Stimulated activated CD8-positive, alpha-beta memory T cell treated with anti-CD3 and anti-CD28 coated beads, Interleukin-12 subunit alpha, Interleukin-12 subunit beta, amount 100 ng/mL, for 1 hour (primary cell): ENCODE measurements at places on chromosomes 12 and 14.

GRCh38 chr12:22180705-22181104 is 134.7 kb downstream of the CMAS start:
- DNase-seq: no peak

- DNase-seq: no peak
Observed at GRCh38 chr12:49040364-49040855, 20.2 kb downstream of the KMT2D start.

DNA sequence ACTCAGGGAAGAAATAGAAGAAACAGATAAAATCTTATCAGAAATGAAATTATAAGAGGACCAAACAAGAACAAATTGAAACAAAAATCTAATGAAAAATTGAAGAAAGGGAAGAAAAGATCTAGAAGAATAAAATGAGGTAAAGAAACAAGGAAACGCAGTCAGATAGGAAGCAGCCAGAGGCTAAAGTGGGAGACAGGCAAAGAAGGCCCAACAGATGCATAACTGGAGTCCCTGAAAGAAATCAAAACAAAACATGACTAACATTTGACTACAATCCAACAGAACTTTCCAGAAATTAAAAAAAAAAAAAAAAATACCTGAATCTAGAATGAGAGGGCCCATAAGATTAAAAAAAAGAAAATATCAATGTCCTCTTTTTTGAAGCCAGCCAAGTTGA is 65.6 kb downstream of the AMN start:
- no peak for DNase-seq

DNA sequence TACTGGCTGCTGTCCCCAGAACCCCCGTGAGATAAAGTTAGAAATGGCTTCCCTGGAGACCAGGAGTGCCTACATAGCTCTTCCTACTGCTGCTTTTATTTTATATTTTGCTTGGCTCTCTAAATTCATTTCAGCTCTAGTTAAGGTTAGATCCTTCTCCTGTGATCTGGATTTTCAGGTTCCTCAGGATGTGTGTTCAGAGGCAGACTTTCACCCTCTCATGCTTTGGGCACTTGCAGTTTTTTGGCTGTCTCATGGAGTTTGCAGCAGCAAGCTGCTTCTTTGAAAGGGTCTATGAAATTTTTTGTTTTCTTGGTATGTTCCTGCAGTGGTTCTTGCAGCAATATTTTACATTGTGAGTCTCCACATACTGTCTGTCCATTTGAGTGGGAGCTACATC is 93.3 kb downstream of the ATP23 start:
- no peak for DNase-seq

- DNase-seq: no peak
Observed at GRCh38 chr12:57622293-57623245, 10.4 kb downstream of the B4GALNT1 start.

- DNase-seq: no peak
Observed at GRCh38 chr12:2797721-2798418, 3.1 kb downstream of the FKBP4 start.

GRCh38 chr12:52606581-52607218 is 5.4 kb upstream of the KRT72 start:
- DNase-seq: no peak

DNA sequence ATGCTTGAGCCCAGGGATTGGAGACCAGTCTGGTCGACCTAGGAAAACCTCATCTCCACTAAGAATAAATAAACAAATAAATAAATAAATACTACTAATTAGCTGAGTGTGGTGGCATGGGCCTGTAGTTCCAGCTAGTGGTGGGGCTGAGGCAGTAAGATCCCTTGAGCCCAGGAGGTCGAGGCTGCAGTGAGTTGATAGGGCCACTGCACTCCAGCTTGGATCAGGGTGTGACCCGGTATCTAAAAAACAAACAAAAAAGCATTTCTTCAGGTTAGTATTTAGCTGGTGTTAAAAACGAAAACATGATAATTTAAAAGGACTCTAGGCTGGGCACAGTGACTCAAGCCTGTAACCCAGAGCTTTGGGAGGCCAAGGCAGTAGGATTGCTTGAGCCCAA is 1.2 kb upstream of the FGD4 start:
- no peak for DNase-seq

DNA sequence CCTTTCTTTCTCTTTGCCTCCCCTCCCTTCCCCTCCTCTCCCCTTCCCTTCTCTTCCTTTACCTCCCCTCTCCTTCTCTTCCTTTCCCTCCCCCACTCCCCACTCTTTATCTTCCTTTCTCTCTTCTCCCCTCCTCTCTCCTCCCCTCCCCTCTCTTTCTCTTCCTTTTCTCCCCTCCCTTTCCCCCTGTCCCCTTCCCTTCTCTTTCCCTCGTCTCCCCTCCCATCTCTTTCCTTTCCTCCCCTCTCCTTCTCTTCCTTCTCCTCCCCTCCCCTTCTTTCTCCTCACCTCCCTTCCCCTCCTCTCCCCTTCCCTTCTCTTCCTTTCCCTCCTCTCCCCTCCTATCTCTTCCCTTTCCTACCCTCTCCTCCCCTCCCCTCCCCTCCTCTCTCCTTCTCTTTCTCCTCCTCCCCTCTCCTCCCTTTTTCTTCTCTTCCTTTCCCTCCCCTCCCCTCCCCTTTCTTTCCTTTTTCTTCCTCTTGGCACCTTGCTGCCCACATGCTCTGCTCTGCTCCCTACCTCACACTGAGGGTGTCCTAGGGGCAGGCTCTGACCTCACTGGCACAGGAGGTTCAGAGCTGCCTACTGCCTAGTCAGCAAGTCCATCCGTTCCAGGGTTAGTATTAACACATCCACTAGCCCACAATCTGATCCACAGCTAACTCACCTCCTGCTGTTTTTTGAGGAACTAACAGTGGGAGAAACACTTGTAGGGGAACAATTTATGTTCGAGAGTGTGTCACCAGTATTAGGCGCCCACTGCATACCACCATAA is 101.0 kb downstream of the NUAK1 start:
- no peak for DNase-seq

GRCh38 chr12:8970432-8970831 is 18.9 kb upstream of the KLRG1 start:
- no peak for DNase-seq

DNA sequence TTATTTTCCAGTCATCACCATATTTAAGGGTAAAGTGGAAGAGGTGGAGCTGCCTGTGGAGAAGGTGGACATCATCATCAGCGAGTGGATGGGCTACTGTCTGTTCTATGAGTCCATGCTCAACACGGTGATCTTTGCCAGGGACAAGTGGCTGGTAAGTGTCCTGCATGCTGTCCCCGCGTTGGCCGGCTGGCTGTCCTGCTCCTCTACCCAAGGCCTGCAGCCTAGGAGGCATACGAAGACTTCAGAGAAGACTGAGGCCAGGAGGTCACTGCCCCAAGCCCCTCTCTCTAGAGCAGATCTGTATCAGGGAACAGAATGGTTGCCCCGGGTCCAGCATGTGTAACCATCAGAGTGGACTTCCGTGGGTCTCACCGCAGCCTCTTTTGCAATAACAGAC is 77.7 kb downstream of the PRMT8 start:
- no peak for DNase-seq

- no peak for DNase-seq
Observed at GRCh38 chr12:16531621-16532020, 74.3 kb downstream of the LMO3 start.

DNA sequence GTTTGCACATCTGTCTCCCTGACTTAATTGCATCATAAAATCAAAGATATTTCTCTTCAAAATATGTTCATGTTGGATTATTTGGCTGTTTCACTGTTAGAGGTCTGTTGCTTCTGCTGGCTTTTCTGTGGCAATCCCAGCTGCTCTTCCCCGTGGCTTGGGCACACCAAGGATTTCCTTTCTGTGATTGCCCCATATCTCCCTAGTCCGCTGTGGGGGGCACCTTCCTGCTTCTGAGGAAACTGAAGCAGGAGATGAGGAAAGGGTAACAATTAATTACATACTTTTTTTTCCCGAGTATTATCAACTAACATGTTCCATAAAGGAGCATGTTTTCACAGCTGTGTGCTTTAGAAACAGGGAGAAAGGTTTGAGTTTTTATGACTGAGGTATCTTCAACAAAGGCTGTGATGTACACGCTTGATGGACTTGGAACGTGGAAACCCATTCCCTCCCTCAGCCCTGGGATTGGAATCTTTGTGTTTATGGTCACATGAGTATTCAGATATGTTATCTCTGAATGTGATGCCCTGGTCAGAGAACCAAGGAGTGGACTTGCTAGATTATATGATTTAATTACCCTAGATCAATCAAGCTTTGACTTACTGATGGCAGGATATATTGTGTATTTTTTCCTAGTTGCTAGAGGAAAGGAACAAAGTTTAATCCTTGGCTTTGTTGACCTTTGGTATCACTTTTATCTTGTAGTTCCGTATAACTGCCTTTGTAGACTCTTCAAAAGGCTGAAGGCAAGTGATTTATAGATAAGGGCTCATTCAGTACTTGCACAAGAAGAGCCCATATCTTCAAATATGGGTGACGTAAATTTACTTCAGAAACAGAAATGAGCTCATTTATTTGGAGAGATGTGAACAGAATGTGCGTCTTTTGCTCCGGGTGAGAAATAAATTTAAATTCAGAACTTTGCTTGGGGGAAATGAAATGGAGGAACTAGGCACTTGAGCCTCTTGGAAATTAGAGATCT is 46.7 kb downstream of the BORCS5 start:
- DNase-seq: no peak

DNA sequence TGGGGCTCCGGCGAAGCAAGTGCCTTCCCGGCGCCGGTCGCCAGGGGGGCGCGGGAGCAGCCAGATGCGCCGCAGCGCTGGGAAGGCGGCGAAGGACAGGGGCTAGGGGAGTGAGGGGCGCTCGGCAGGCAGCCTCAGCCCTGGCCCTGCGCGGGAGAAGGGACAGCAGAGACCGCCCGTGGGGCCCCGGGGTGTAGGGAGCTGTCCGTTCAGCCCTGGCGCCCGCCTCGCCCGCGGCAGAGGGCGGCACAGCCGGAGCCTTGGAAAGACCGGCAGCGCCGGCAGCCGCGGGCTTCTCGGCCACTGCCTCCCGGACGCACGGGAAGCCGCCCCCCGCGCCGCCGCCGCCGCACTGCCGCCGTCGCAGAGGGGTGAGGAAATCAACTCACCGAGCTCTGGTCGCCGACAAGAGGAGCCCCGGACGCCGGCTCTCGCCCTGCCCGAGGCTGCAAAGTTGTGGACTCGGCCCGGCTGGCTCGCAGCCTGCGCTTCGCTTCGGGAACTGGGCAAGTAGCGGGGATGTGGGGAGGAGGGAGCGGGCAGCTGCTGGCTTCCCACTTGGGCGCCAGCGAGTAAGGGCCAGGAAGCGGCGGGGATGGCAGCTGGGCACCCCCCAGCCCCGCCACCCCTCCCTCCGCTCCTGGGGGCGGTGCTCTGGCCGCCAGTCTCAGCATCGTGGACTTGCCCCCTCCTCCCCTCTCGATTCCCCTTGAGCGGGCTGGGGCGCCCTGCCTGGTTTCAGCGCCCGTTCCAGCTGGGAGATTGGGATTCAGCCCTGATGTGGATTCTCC is at the start of gene ZDHHC22:
Gene ZDHHC22, minus strand, starts transcription at position 578 of the 791 bp plus-strand sequence. CDS start 2,053 bp downstream, outside the sequence.
- no peak for DNase-seq

DNA sequence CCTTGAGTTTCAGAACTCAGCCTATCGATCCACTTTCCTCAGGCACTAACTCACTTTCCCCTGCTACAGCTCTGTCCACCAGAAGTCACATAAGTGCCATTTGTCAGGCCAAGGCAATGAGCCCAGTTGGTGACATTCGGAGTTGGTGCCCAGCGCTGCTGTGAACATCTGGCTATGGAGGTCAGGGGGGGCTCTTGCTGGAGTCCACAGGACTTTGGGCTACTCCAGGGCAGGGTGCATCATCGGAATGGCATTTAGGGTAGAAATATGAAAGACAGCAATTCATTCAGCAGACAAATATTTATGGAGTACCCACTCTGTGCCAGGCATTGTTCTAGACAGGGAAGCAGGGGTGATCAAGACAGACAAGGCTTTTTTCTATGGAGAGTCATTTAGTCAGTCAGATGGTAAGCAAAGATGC is 1.5 kb upstream of the PPP1CC start:
- DNase-seq: no peak

DNA sequence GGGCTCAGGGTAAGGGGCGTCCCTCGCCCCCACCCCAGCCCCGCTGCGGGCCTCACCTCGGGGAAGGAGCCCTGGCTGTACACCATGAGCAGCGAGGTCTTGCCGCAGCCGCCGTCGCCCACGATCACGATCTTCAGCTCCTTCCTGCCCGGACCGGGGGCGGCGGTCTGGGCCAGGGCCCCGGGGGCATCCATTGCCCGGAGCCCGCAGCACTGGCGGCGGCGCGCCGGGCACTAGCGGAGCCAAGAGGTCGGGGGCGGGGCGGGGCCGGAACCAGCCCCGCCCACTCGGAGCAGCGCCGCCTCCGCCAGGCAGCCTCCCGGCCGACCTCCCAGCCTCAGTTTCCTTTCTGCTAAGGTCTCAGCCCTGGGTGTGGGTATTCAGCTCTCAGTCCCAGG is at the start of gene RHOF:
Gene RHOF, minus strand, starts transcription at position 249 of the 398 bp plus-strand sequence. Its CDS starts 55 bp downstream, at position 194.
- DNase-seq: no peak

DNA sequence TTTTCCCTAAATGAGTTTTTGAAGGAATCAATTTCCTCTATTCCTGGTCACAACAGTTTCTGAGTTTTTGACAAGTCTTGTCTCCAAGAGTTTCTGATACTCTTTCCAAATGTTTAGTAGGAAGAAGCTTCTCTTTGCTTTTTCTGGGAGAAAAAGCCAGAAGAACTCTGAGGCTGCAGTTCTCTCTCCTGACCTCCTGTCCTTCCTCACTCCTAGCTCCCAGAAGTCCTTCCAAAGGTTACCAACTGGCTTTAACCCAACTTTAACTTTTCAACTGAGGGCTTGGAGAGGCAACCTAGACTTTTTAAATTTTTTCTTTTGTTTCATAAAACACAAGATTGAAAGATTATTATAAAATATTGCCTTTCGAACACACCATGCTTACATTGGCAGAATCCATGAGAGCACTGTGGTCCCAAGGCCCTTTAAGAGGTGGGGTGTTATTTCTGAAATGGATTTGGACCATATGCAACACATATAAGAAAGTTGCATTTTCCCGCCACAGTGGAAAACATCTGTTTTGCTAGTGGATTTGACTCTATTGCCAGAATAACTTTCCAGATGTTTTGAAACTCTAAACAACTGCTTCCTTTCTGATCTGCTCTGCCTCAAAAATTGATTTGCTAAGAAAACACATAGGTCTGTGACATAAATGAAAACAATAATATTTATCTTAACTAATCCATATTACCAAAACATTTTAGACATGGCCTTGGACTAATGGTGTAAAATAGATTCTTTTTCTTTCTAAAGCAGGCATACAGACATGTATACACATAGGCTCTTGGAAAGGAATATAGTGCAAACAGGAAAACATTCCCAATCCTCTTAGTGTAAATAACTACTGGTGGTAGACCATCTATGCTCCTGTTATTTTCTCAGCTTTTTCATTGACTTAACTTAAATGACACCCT is 22.3 kb upstream of the EPS8 start:
- no peak for DNase-seq

GRCh38 chr14:77128414-77128891 is 13.1 kb downstream of the ZDHHC22 start:
- no peak for DNase-seq

DNA sequence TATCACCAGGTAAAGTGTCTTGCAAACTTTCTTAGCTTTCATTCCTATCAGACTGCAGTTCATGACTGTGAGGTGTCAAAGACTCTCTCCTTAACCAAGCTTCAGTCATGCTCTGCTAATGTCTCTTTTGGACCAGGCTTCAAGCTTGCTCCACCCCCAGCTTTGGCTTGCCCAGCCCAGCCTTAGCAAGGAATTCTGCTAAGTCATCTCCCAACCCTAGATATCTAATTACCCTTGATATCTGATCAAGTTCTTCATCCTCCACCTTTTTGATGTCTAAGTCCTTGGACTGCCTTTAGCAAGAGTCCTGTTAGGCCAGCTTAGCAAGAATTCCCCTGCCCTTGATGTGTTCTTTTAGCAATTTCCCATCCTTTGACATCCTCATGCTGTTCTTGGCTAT is 108.9 kb upstream of the FGD4 start:
- DNase-seq: no peak
